Fibroblast of skin of back (primary cell): ENCODE measurements at places on chromosomes 1 and 21.

DNA sequence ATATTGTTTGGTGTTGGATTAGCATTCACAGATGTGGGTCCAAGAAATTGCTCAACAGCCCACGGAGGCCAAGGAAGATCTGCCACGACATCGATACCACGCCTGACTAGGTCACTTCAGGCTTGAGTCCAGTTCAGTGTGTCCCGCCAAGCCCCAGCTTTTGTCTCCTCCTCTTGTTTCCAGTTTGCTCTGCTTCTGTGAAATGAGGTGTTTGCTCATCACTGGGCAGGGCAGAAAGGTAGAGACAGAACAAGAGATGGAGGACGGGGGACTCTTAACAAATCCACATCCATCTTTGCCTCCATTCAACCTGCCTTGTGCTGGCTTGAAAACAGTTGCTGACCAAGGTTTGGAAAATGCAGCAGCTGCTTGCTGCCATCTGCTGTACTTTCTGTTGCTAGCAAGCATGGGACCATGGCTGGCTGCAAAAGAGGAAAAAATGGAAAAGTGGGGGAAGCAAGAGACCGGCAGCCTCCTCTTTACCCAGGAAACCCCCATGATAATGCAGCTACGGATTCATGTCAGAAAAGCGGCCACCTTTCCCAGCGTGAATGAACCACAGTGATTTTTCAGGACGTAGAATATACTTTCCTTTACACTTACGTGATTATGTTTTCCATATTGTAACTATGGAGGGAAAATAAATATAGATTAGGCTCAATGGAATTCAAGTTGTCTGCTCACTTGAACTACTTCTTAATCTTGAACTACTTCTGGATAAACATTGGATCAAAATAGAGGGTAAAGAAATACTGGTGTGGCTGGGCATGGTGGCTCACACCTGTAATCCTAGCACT is 80.2 kb upstream of the GREM2 start:
- DNase-seq, result peak; percentile 59

GRCh38 chr1:226903819-226904716 is 33.7 kb downstream of the PSEN2 start:
- peak; percentile 88 for DNase-seq

DNA sequence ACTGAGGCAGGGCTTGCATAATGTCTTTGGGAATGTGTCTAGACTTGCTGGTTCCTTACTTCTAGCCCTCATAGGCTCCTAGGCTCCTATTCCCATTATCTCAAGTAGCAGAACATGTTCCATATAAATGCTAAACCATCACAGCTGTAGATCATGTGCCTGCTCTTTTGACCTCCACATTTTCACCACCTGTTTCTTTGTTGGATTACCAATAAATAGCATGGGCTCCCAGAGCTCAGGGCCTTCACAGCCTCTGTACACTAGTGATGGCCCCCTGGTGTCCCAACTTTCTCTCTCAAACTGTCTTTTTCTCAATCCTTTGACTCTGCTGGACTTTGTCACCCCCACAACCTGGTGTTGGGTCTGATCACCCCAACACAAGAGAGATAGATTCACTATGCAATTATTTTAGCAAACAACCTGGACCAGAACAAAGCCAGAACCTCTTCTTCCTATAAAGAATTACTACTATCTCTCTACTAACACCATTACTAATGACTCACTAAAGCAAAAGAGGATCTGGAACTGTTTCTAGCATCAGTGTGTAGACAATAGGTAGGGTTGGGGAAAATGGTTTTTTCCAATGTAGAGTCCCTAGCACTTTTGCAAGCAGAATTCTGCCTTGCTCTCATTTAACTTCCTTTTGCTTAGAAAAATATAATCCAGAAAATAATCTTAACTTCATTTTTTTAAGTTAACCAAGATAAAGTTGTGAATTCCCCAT is 51.7 kb downstream of the WLS start:
- DNase-seq, result no peak

DNA sequence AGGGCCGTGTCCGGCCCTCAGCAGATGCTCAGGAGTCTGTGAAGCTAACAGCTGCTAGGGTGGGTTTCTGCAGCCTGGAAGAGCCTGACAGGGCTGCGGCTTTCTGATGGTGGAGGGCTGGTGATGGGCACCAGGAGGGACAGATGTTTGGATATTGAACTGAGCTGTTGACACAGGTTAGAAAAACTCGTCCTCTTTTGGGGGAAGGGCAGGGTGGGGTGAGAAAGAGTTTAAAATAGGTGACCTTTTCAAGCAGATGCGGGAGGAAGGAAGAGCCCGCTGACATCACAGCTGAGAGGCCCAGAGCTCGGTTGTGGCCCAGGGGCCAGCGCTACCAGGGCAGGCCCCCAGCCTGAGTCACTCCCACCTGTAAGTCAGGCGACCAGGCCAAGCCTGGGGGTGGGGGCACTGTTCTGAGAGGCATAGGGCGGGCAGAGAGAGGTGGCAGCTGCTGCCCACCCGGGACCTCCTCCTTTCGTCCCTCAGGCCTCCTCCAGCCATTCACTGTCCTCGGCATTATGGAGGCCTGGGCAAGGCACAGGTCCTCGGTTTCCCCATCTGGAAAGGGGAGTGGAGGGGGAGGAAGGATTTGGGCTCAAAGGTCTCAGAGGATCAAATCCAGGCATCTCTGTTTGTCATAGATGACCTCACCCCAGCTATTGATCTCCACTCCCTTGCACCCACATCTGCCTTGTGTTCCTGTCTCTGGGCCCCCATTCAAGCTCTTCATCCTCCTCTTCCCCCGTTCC is 32.3 kb upstream of the ID3 start:
- DNase-seq, result no peak

GRCh38 chr1:22936681-22937080 is 36.0 kb downstream of the LACTBL1 start:
- DNase-seq, result no peak

DNA sequence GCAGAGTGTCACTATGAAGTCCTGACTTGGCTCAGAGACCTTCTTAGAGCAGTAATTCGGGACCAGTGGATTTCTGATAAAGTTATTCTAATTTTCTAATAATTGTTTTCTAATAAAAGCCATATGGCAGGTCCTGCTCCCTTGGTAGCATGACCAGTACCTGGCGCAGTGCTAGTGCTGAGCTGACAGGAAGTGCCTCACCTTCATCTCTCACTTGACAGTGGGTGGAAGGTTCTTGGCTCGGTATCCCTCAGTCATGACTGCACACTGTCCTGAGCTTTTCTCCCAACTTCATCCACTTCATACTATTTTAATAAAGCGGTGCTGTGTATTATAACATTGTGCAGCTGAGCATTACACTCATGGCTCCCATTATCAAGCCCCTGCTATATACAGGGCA is 14.1 kb downstream of the VANGL1 start:
- no peak for DNase-seq

DNA sequence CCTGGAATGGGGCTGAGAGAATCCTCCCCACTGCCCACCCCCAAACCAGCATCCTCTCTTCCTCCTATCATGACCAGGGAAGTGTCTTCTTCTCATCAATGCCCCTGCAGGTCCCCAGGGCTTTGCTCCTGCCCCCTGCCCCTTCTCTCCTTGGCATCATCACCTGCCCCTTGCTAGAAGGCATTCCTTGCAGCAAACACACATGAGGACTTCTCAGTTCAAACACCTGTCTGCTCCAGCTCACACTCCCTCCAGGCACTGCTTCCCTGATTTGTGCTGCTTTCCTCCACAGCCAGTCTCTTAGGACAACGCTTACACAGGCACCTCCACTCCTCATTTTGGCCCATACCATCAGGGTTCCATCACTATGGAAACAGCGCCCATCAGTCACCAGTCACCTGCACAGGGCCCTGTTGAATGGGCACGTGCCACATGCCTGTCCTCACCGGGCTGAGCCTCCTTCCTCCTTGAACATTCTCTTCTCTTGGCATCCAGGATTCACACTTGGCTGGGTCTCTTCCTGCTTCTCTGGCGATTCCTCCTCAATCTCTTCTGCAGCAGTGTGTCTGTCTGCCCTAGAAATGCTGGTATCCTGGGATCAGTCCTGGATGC is 81.9 kb upstream of the EDN2 start:
- no peak for DNase-seq

DNA sequence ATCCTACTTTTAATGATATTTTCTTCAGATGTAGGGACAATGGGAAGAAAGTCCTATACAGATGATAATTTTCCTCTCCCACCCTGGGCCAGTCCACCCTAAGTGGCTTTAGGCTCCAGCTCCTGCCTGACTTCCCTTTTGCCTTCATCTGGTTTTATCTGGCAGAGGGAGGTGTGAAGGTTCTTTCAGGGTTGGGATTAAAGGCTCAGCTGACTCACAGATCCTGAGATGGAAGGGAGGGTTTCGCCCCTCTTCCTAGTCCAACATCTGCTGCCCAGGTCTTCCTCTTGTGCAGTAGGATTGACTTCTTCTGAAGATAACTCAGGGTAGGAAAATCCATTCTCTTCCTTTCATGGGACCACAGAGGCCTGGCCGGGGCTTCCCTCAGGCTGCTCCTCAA is 362.4 kb upstream of the KAZN start:
- no peak for DNase-seq

GRCh38 chr1:61641578-61642336 is 83.2 kb downstream of the TM2D1 start:
- DNase-seq, result peak; percentile 53

DNA sequence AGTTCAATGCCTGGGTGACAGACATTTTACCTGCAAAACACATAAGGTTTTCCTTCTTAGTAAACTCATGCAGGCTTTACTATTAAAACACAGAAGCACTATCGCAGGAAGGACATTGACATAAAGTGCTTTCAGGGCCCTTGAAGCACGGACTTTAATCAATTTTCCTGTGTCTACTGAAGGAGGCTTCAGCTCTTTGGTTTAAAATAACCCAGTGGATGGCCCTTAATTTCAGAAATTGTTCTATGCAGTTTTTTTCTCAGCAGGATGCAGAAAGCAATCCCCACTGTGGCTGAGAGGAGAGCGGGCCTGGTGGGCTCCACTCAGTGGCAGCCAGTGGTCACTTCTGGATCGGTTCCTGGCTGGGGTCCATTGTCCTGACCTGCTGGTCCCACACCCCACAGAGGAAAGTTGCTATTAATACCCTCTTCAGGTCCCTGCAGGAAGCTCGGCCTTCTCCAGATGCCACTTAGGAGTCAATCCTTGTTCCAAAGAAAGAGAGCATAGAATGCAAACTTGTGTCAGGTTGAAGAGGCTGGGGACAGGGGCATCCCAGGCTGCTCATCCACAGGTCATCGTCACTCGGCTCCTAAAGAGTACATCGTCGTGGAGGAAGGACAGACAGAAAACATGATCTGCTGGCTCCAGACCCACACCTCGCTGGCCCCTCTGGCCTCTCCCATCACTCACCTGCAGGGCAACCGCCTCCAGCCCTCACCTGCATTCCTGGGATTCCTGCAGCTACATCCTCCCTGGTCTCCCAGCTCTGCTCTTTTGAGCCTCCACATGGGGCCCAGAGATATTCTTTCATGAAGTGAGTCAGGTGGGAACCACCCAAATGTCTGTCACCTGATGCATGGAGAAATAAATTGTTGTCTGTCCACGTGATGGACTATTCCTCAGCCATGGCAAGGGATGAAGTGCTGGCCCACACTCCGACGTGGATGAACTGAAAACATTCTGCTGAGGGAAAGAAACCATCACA is 153.1 kb downstream of the PSMG1 start:
- DNase-seq, result no peak

DNA sequence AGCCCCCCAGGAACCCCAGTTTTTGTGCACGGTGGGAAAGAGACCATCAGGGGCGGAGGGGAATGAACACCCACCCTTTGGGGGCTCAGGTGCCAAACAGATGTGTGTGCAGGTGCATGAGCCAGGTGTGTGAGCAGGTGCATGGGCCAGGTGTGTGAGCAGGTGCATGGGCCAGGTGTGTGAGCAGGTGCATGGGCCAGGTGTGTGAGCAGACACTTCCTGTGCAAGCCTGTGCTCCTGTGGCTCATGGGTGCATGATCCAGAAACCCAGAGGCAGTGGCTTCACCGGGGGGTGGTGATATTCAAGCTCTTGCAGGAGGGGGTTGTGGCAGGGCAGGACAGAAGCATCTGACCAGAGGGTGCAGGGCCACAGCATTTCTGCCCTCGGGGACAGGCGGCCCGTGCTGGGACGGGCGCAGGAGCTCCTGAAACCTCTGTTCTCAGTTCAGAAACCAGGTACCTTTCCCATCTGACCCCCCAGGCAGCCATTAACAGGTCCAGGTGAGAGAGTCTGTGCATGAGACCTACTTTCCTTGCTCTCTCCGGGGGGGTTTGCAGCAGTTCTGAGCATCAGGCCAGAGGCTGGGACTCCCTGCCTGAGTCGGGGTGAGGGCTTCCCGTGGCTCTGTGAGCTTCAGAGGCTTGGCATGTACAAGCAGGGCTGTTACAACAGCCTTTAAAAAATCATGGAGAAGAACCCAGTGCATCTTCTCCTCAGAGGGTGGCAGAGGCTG is 29.1 kb downstream of the COL18A1 start:
- no peak for DNase-seq

- DNase-seq, result no peak
Measured at GRCh38 chr21:29289317-29289716, 9.4 kb upstream of the BACH1 start.

GRCh38 chr1:51313961-51314777 is 16.2 kb downstream of the TTC39A start:
- peak; percentile 53 for DNase-seq

GRCh38 chr1:107047602-107048001 is 8.9 kb upstream of the PRMT6 start:
- no peak for DNase-seq

DNA sequence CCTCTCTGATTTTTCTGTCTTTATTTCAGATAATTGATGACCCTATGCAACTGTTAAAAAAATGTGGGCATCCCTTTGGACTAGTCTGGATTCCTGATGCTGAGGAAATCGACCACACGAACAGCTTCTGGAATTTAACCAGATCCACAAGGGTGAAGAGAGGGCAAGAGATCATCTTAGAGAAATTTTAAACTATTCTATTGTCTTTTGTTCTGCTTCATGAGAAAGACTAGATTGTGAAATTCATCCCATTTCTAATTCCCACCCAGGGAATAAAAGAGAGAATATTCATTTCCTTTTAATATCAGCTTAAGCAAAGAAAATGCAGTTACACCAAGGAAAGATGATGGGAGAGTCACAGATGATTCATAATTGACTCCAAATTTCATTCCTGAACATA is 71.8 kb downstream of the DUSP10 start:
- DNase-seq, result peak; percentile 42

GRCh38 chr1:232019026-232019340 is 392.4 kb downstream of the DISC1 start:
- no peak for DNase-seq

GRCh38 chr1:117416546-117417125 is 49.4 kb downstream of the MAN1A2 start:
- DNase-seq, result no peak

GRCh38 chr21:36790616-36791015 is 91.7 kb downstream of the SIM2 start:
- peak; percentile 24 for DNase-seq

GRCh38 chr1:21762022-21762404 is 20.9 kb downstream of the USP48 start:
- DNase-seq, result no peak
